NCI-H2081 treated with DMSO at 0.1 percent for 48 hours (cell line): ENCODE measurements at places on chromosomes 13 and 19.

DNA sequence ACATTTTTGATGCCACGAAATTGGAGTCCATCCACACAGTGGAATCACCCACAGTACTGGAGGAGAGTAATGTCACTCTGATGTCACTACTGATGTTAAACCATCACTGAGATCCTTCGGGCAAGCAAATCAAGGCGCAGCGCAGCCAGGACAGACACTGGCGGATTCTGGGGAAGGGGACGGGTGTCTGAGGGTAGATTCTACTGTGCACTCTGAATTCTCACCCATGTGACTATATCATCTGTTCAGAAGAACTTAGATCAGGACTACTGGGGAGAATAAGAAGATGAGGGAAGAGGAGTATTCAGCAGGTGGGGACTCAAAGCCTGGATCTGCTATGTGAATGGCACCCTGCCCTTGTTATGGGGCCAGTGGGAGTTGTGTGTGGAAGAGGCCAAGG lies 12.6 kb upstream of the SIGLEC6 start:
- DNase-seq, result no peak

DNA sequence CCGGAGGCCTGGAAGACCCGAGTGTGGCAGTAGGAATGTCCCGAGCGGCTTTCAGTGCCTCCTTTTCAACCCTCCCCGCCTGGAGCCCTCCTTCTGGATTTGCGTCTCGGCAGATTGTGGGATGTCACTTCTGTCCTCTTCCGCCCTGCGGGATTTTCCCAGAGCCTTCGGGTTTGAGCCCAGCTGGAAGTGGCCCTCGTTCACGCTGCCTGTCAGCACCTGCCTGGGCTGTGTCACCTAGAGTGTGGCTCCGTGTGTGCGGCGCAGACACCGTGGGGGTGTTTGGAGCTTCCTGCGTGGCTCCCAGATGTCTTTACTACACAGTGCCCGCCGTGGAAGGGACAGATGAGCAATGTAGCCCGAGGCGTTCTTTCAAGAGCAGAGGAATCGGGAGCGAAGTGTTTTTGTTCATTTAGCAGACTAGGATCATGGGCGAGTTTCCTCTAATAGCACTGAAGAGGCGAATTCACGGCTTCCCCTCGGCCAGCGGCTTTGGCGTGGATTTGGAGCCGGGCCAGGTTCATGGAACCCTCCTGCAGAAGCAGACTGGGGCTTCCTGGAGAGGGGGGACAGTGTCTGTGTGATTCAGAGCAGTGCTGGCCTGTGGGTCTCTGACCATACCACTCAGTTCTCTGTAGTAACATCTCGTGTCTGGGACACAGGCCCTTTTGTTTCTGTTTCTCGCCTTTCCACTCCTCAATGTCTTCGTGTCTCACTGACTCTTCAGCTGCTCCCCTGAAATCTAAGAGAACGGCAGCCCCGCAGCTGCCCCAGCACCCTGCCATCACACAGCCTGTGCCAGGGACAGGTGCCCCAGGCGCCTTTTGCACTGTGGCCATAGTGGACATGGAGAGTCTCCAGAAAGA lies 68.0 kb downstream of the KDM4B start:
- DNase-seq, result no peak

DNA sequence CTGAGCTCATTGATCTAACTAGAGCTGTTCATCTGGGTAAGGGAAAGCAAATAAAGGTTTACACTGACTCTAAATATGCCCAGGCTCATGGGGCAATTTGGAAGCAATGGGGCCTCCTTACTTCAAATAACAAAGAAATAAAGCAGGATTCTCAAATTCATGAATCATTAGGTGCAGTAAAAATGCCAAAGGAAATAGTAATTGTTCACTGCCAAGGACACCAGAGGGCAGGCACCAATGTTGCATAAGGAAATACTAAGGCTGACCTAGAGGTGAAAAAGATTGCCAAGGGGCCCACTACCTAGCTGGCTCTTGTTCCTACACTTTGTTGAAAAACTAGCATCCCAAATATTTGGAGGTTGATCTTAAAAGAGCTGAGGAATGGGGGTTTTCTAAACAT lies 1686.7 kb upstream of the MIR17HG start:
- DNase-seq, result no peak

DNA sequence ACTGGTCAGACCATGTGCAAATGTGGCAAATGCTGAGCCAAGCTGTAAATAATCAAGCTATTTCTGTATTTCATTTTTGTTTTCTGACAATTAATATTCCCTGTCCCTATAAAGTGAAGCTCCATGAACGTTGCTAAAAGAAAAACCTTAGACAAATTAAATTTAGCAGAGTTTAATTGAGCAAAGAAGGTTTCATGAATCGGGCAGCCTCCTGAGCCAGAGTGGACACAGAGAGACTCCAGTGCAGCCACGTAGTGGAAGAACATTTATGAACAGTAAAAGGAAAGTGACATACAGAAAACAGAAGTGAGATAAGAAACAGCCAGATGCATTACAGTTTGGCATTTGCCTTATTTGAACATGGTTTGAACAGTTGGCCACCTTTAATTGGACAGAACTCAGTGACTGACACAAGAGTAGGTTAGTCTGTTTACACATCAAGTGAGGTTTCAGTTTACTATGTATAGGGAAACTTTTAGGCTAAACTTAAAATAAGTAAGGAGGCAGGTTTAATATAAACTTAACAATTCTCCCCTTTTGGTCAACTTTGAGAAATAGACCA lies 69.7 kb downstream of the UFM1 start:
- DNase-seq, result no peak

GRCh38 chr13:47288546-47288945 lies 391.7 kb upstream of the HTR2A start:
- no peak for DNase-seq

GRCh38 chr13:28579322-28579721 lies 79.6 kb upstream of the POMP start:
- no peak for DNase-seq

- no peak for DNase-seq
Observed at GRCh38 chr13:71663431-71663830, 203.6 kb downstream of the DACH1 start.

- DNase-seq, result no peak
Observed at GRCh38 chr13:111327730-111328573, 7.5 kb downstream of the TEX29 start.

- DNase-seq, result no peak
Observed at GRCh38 chr13:55214841-55215345, 1925.8 kb upstream of the PRR20A start.

GRCh38 chr13:88617176-88617575 lies 946.0 kb downstream of the SLITRK5 start:
- no peak for DNase-seq

DNA sequence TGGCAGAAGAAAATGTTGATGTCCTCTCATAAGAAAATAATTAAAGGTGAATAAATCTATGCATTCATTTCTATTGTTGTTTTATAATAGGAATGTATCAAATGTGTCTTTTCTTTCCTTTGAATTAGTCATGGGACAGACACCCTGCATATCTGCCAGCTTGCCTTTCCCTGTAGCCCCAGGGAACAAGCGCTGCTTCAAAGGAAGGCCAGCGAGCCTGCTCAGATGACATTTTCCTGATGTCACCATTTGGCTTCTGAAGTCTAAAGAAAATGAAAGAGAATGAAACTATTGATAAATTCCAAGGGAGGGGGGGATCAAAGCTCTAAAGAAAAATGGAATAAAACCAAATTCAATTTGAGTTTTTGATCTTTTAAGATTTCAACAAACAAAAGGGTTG lies 574.8 kb downstream of the IRS2 start:
- no peak for DNase-seq

- DNase-seq, result no peak
Observed at GRCh38 chr13:31067416-31068118, 94.1 kb downstream of the HSPH1 start.

DNA sequence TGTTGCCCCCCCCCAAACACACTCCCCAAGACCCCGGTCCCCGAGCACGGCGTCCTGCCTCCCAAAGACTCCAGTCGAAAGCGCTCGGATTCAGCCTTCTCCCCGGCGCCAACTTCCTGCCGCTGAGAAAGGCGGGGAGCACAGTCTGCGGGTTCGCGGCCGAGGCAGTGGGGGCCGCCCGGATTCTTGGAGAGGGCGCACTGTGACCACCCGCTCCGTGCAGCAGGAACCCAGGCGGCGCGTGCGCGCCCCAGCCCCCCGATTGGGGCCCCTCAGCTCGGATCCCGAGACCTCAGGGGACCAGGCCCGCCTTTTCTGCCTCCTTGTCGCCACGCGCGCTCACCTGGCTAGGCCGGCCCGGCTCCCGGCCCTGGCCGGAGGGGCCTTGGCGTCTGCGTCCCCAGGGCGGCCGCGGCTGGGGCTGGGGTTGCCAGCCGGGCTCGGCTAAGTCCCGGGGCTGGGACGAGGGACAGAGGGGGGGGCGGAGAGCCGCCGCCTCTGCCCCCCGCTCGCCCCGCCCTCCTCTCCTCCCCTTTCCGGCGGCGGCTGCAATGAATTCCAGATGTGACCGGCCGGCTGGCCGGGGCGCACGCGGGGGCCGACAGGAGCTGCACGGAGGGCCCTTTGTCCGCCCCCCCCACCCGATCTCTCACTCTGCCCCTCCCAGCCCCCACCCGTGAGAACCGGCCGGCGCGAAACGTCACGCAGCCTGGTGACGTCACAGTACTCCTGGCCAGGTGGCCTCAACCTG lies at the start of gene S1PR2:
TSS of gene S1PR2 (minus strand) at position 471 of the 751 bp plus-strand sequence. CDS start 6,426 bp downstream, outside the sequence.
- DNase-seq, result no peak

GRCh38 chr13:37929308-37929707 lies 59.7 kb upstream of the TRPC4 start:
- DNase-seq, result no peak

DNA sequence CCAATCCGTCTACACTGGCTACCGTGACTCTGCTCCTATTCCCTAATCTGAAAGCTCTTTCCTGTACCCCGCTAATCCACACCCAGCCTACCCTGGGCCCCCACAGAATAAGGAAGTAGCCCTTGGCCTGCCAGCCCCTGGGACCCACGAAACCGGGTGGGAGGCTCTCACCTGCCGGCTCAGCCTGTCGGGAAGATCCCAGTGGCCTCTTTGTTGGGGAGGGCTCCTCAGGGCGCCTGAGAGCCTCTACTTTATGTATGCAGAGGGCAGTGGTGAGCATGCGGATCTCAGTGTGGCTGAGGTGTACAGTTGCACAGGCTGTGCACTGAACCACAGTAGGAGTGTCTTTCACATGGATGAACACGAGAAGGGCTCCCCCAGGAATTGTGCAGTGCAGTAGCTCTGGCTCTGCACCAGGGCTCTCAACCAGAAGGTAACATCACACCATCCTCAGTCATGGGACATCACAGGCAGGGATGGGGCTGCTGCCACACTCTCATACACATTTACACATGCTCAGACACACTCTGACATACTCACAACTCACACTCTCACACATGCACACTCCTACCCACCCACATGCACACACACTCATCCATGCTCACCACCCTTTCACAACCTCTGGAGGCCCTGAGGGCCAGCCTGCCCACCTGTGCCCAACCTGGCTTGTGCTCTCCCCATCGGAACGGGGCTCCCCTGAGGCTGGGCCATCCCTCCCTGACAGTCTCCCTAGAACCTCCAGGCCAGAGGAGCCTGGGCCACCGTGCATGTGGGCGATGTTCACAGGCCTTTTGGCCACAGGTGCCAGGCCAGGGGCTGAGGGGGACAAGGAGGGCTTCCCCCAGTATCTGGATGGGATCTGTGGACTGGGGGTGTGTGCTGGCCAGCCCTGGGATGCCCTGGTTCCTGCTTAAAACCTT lies 135.0 kb downstream of the URI1 start:
- DNase-seq, result no peak

DNA sequence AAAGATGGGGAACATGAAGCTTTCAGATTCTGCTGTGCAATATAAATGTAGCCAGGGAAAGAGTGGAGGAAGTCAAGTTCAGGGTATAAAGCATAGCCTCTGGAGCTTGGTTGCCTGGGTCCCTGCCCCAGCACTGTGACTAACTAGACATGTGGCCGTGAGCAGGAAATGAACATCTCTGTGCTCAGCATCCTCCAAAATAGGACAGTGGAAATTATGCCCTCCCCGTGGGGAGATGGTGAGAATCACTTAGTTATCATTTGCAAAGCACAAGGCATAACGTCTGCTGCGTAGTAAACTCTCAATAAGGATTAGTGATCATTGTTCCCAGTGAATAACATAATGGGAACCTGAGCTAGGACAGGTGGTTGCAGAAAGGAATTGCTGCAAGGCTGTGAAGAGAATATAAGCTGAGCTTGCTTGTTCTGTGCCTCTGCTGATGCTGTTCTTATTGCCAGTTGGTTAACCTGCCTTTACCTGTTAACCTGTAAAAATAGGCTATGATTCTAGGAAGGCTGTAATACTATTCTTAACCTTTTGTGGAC lies 441.0 kb downstream of the COG6 start:
- no peak for DNase-seq

DNA sequence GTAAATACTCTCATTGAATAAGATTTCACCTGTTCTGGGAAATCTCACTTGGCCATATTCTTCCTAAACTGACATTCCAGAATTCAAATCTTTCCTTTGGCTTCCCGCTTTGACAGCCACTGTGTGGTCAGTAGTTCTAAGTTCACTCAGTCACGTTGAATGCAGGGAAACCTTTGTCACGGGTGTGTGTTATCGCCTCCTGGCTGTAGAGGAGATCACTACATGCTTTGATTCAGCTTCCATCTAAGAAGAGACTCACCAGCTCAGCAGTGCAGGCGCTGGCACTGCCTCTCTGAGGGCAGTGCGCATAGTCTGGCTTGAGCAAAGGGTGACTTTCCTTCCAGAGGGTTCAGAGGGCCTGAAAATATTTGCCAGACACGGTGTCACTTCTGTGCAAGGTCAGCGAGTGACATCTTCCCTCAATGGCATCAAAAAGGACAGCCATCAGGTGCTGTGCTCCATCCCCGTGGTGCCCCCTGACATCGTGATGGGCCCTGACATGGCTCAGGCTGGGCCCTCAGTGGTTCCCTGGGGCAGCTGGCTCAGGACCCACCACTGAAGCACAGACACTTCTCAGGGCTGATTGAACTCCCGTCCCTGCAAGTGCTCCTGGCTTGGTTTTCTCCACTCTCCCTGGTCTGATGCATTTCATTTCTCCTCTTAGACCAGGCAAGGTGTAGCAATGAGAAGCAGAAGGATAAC lies 635.4 kb upstream of the ARGLU1 start:
- DNase-seq, result no peak

DNA sequence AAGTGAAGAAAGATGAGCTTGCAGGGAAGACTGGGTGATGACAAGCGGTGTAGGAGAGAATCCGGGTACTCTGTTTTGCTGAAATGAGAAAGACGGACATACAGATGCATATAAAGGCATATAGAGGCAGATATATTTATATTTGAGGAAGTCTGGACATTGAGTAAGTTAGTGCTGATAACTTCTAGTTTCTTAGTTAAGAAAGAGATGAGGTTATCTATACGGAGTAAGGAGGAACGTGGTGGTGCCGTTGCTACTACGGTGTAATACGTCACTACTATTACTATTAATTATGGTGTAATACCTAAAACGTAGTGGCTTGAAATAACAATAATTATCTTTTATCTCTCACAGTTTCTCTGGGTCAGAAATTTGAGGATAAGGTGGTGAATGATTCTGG lies 9.8 kb upstream of the CPB2 start:
- DNase-seq, result no peak

- no peak for DNase-seq
Observed at GRCh38 chr13:46389457-46390451, 2.7 kb upstream of the RUBCNL start.
